ENCODE measurements at places on chromosomes 2 and 18.

DNA sequence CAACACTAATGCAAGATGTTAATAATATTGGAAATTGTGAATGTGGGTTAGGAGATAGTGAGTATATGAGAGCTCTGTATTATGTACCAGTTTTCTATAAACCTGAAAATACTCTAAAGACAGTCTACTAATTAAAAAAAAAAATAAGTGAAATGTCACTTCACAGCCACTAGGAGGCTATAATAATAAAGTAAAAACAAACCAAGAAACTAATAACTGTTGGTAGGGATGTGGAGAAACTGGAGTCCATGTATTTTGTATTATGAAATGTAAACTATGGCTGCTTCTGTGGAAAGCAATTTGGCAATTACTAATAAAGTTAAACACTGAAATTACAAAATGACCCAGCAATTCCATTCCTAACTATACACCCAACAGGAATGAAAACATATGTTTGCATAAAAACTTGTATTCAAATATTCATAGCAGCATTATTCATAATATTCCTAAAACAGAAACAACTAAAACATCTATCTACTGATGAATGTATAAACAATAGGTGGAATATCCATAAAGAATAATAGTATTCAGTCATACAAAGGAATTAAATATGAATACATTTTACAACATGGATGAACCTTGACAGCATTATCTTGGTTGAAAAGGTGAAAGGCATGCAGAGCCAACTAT, 36.2 kb downstream of the CCDC178 start:
- peak; percentile 20 for DNase-seq

GRCh38 chr2:102321941-102322719, 10.8 kb downstream of the IL1RL1 start:
- DNase-seq, result no peak

DNA sequence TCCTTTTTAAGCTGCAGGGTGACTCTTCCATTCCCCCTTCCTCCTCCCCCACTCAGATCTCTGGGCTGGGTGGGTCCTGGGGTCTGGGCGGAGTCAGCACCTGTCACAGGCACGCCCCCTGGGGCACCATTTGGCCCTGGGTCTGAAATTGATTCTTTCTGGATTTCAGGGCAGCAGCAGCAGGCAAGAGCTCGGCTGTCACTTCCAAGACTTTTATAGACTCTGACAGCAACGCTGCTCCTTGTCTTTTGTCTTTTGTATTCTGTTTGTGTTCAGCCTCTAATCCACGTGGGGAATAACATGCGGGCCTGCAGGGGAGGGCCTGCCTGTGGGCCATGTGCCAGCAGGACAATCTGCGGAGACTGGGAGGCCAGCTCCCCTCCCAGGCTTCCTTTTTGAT, 3.9 kb downstream of the BOD1L2 start:
- DNase-seq, result no peak

DNA sequence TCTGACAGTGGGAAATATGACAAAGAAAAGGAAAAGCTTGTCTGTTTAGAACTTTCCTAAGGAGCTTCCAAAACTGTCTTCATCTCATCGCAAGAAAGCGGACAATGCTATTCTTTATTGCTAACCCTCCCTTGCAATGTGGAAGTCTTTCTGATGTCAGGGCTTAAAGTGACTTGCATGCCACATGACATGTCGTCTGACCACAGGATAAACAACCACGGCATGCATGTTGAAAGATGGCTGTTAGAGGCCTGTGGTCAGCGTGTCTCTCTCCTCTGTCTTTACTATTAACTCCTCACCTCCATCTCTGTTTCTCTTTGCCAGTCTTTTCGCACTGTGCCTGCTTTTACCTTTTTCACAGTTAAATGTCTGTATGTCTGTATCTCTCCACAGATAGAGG, 389.8 kb downstream of the LNPK start:
- DNase-seq, result no peak

DNA sequence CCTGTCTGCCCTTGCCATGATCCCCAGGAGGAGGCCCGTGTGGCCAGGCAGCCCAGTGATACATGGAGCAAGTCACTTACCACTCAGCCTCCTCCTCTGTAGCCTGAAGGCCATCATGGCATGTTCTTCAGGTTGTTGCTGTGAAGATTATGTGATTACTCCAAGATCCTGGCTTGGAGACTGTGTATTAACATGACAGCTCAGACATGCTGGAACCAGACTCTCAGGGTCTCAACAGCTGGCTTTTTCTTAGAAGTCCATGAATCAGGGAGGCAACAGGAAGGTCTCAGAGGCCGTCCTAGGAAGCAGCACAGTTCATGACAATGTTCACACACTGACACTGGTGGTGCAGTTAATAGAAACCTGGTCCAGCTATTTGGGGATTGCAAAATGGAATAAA, 158.6 kb upstream of the TWIST2 start:
- no peak for DNase-seq

DNA sequence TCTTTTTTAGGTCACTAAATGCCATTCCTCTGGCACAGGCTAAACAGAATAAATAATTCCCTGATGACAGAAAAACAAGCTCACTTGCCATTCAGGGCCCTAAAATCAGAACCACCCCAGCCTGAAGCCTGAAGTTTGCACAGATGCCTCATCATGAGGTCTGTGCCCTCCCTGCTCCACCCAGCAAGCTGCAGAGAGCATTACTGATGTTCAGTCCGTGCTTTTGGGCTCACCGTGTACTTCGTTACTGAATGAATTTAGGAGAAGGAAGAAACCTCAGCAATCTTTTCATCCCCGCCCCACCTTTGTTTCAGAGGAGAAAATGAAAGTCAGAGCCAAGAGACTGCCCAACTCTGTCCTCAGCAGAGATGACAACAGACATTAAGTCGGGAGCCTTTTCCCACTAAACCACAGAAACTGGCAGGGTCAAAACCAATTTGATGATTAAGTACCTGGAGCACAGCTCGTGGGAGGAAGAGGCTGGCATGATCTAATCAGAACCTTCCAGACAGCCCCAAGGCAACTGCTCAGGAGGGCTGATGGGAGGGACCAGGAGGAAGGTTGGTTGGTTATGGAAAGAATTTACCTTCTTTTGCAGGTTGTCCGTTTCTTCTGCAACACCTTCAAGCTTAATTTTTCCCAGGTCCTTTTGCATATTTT, 122.7 kb downstream of the LAMA1 start:
- DNase-seq, result no peak

- DNase-seq, result no peak
Measured at GRCh38 chr2:113155331-113155730, 18.4 kb upstream of the PSD4 start.

GRCh38 chr2:65464604-65465003, 32.2 kb upstream of the SPRED2 start:
- no peak for DNase-seq

DNA sequence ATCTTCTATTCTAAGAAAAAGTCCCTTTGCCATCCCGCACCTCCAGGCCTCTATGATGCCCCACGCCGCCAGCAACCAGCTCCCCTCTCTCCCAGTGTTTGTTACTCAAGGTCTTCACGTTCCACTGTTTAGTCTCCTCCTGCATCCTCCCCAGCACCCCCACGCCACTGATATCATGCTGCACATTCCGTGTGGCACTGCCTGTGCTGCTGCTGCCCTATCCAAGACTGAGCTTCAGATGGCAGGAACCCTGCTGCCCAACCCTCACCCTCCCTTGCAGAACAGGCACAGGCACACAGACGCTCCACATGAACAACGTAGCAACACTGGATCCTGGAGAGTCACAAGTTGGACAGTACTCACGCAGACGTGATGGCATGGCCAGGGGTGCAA, 35.3 kb downstream of the MYO5B start:
- DNase-seq, result no peak

DNA sequence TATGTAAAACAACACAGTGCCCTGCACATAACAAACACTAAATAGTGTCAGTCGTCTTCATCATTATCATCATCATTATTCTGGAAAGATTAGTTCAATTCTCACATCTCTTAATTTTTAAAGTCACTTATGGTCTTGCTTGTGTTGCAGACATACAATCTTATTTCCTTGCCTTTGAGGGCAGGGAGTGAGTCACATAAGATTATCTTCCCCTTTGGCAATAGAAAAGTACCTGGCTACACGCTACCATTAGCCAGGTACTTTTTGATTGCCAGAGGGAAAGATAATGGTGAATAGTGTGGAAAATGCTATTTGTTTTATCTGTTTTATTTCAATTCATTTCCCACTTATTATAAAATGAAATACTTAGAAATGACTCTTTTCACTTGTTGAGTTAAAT, 76.6 kb upstream of the RMDN2 start:
- no peak for DNase-seq

DNA sequence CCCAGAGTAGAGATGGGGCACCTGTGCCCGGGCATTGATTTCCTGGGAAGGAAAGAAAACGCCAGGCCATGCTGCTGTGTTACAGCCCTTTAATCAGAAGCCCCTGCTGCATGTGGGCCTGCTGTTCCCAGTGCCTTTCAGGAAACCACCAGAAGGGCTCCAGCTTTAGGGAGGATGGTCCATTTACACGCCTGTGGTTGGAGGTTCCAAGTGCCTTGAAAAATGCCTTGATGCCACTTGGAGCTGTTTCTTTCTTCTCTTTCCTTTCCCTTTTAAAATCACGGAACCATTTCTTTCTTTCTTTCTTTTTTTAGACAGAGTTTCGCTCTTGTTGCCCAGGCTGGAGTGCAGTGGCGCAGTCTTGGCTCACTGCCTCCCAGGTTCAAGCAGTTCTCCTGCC, 60.5 kb downstream of the AGAP1 start:
- DNase-seq, result no peak
